ENCODE measurements at places on chromosomes 1 and 21.
A peak's percentile ranks its signal among the peaks of the same experiment; 100 is the strongest.

DNA sequence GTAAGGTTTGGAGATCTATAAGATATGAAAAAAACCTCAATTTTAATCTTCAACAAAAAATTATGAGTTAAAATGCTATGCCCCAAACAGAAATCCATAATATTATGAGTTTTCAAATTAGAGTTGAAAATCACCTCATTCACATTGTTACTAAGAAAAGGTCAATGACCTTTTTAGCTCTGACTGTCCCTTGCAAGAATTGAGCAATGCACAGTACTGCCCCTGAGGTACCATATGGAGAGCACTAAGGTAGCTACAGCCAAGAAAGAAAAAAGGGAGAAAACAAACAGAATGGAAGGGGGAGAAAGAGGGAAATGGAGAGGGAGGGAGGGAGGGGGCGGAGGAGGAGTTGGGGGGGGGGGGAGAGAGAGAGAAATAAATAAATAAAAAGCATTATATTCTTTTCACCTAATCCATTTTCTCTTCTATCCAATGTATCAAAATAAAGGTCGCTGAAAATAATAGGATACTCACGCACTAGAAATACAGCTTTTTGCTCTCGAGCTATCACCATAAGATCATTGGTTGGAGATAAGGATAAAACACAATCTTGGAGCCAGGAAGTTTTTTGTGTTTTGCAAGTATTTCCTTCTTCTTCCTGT is 58.8 kb downstream of the RAB3GAP2 start:
- DNase-seq = no peak

- DNase-seq = no peak
These were observed 3.1 kb downstream of the GABRD start for GRCh38 chr1:2022063-2022770.

DNA sequence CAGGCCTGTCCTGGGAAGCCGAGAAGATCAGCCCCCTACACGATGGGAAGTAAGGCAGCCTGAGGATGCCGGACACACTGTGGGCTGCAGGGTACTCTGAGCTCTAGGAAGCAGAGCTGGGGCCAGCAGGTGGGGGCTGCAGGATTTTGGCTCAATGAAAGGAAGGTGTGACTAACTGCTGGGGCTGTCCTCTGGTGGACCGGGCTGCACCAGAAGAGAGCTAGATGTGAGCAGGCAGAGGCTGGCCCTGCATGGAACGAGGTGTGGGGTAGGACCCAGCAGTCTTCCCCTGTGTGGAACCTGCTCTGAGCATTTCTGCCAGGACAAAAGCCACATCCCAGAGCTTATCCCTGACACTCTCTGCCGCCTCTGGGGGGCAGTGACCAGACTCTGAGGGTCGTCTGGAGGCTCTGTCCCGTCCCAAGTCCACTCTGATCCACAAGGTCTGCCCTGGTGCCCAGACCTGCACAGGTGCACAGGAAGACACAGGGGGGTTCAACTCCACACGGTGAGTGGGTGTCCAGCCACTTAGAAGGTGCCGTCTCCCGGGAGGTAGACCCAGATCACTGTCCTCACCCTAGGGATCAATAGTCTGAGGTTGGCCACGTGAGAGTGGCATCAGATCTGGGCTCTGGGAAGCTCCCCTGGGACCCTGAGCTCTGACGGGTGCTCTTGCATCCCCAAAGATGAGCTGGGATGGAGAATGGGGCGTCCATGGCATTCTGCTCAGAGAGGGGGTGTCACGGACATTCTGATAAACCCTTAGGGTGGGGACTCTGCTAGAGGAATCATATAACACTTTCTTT is 187.6 kb upstream of the VAMP3 start:
- DNase-seq = peak; percentile 9

DNA sequence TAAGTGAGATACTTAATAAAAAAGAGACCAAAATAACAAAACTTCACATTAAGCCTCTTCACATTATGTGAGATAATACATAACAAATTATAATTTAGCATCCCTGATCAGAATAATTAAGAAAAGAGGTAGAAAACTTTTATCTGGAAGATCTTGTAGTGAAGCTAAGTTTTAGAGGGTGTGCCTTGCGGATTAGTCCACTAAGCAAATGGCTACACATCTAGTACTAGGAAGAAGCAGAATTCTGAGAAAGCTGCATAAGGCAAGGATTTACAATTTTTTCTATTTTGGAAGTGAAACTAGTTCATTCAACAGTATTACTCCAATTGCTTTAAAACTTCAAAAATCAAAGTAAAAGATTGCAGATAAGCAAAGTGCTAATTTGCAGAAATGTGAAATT is 3.5 kb downstream of the YOD1 start:
- DNase-seq = no peak

DNA sequence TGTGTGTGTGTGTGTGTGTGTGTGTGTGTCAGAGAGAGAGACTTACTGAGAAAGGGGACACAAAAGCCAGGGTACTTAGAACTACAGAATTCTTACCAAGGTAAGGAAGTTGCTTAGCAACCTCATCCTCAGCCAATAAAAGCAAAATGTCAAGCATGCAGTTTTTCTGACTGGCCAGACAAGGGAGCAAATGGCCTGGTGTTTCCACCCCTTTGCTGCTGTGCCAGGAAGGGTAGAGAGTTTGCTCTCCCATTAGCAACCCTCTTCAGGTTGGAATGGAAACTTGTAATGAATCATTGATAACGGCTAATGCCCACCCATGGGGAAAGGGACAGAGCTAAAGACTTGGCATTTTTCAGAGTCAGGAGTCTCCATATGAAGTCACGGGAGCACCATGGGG is 10.6 kb downstream of the RXRG start:
- no peak for DNase-seq

- no peak for DNase-seq
These were observed 131.9 kb downstream of the CRB1 start for GRCh38 chr1:197399755-197400521.

DNA sequence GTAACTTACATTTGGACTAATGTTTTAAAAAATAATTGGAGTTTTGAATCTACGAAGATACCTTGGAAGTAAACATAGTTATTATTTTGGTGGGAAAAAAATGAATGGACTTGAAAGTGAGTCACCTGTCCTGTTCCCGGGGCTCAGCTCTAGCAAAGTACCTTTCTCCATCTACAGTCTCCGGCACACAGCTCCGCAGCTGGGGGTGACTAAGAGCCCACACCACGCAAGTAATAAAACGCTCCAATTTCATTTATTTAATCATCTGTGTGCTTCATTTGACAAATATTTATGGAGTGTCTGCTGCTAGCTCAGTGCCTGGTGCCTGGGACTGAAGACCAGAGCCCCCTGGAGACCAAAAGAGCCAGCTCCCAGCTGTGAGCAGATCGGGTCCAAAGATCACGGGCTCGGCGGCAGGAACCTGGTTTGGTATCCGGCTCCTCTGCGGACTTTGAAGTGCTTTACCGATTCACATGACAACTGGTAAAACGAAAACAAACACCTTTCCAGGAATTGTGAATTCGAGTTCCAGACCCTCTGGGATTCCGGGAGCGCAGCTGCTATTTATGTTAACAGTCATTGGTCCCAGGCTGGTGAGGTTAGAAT is 1.7 kb upstream of the RIPK4 start:
- peak; percentile 43 for DNase-seq

DNA sequence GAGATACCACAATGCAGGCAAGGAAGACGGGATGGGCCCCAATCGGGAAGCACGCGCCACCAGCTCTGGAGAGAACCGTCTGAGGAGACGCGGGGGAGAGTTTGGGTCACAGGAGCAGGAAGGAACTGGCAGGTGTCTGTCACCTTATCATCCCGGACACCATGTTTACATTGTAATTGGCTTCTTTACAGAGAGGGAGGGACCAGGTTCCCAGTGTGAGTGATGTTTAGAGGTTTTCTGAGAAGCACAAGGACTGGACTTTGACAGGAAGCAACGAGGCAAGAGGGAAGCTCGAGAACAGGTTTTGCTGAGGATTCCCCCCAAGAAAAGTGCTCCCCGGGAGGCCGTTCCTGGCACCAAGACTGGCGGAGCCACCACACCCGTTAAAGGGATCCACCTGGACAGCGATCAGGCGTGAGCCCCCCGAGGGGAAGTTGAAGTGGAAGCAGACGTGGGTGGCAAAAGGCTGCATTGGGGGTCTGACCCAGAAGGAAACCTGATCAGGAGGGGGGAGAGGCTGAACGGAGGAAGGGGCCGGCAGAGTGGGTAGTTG is 957 bp downstream of the EPS15 start:
- DNase-seq = peak; percentile 55

DNA sequence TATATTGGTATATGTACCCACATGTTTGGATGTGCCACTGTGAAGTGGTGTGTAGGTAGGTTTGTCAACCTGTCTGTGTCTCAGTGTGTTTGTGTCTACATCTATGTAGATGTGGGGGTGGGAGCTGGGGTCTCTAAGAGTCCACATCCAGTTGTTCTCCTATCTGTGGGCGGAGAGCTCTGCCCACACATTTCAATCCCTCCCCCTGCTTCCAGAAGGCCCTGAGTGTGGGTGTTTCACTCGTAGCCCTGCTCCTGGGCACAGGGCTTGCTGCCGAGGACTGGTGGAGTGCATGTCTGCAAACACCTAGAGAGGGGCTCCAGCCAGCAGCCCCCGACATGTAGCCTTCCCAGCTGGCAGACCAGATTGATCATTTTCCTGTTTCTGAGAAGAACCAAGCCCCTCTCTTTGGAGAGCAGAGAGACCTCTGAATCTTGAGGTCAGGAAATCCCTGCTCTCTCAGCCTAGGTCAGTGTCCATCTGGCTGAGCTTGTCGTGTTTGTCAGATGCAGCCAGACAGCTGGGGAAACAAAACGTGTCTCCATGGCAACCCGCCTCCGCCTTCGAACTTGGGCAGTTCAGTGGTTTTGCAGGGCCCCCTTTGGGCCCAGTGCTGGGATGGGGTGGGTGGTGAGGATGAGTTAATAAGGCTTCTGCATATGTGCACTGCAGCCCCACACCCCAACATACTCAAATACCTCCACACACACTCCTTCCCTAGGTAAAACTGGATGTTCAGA is 31.2 kb upstream of the SYNC start:
- DNase-seq = no peak

- DNase-seq = no peak
These were observed 51.4 kb downstream of the ZBTB18 start for GRCh38 chr1:244102468-244102867.

GRCh38 chr1:178739285-178740045 is 14.4 kb downstream of the RALGPS2 start:
- no peak for DNase-seq

GRCh38 chr1:31793086-31793485 is 22.7 kb downstream of the SPOCD1 start:
- DNase-seq = peak; percentile 20

All from activated T-cell treated with anti-CD3 and anti-CD28 coated beads, Interleukin-2, amount 50 U/mL, for 24 hours (primary cell).